ENCODE measurements at places on chromosomes 13 and 19. TPM values are rescaled to one million over a fixed set of nuclear protein-coding genes. Genes with fewer than 3 reads are reported as not detected.

DNA sequence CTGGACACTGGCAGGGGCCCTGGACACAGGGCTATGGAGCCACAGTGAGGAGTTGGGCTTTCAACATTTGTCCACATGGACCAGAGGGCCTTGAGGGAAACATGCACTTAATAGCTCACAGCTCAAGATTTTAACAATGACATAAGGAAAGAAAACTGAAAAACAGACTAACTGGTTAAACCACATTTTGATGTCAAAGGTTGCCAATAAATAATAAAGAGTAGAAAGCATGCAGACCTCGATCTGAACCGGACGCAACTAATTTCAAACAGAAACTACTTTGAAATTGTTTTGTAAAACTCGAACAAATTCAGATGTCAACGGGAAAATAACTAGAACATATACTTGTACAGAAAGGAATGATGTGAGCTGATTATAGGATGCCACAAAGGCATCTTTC, 15.5 kb upstream of the ZNF888 start:
- no peak overlapping the region for H3K4me3 ChIP-seq
- no peaks in the 10 kb centered on the region for H3K4me1 ChIP-seq
- H3K27me3 ChIP-seq = no peaks in the 10 kb centered on the region
- no peak for DNase-seq
- peaks cover 52% of the 10 kb centered on the region for H3K36me3 ChIP-seq

GRCh38 chr13:99968521-99969452, 2.8 kb downstream of the ZIC5 start:
- H3K36me3 ChIP-seq = peaks cover 27% of the 10 kb centered on the region
- H3K27ac ChIP-seq = peak overlapping the region; percentile 91
- peak; percentile 76 for DNase-seq
- peak overlapping the region; percentile 97 for H3K4me3 ChIP-seq
- H3K27me3 ChIP-seq = peaks cover 24% of the 10 kb centered on the region

The GNG8 gene
- total RNA-seq = not detected

The EBPL gene
- total RNA-seq = 60.9 TPM

DNA sequence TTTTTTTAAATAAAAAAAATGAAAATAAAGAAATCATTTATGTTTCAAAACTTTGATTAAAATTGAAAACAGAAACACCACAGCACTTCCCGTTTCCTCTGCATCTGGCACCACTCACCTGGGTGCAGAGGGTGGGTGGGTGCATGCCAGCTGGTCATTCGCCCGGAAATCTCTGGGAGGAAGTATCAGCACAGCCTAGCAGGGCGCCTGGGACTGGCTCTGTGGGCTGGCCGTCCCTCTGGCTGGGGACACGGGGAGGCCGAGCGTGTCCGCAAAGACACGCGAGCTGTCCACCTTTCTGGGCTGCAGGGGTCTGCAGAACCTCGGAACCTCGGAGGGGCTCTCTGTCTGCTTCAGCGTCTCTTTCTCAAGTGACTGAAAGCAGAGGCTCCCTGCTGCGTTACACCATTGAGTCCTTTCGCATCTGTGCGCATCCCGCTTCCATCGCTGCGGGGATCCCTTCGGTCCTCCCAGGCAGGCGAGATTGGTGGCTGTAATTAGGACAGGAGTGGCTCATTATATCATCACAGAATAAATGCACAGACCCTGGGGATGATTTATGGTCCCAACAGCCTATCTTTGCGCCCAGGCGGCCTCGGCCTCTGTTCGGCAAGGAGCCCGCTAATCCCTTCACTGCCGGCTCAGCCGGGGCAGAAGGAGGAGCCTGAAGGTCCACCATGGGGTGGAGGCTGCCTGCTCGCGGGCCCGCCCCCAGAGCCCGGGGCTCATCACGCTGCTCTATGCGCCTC, 17.2 kb downstream of the CRTC1 start:
- H3K36me3 ChIP-seq = no peaks in the 10 kb centered on the region
- peak; percentile 87 for DNase-seq
- H3K27me3 ChIP-seq = no peaks in the 10 kb centered on the region
- peaks cover 8% of the 10 kb centered on the region for H3K4me1 ChIP-seq
- no peak overlapping the region for H3K27ac ChIP-seq
- H3K4me3 ChIP-seq = peak overlapping the region; percentile 66

- no peak overlapping the region for H3K4me3 ChIP-seq
- DNase-seq = peak; percentile 24
- H3K27ac ChIP-seq = no peak overlapping the region
- H3K4me1 ChIP-seq = peaks cover 3% of the 10 kb centered on the region
- H3K27me3 ChIP-seq = no peaks in the 10 kb centered on the region
Observed at GRCh38 chr13:26486550-26486949, 70.9 kb upstream of the WASF3 start.

GRCh38 chr13:45353895-45354294, 12.9 kb upstream of the TPT1 start:
- no peak overlapping the region for H3K27ac ChIP-seq
- no peak overlapping the region for H3K4me3 ChIP-seq
- no peaks in the 10 kb centered on the region for H3K4me1 ChIP-seq
- H3K36me3 ChIP-seq = peaks cover 75% of the 10 kb centered on the region

The YJEFN3 gene
- 13.3 TPM for total RNA-seq

The ZNF556 gene
- not detected for total RNA-seq

The FFAR1 gene
- not detected for total RNA-seq

- no peaks in the 10 kb centered on the region for H3K27me3 ChIP-seq
- DNase-seq = no peak
- peaks cover 80% of the 10 kb centered on the region for H3K36me3 ChIP-seq
- no peak overlapping the region for H3K27ac ChIP-seq
- H3K4me1 ChIP-seq = peaks cover 9% of the 10 kb centered on the region
- H3K4me3 ChIP-seq = no peak overlapping the region
Observed at GRCh38 chr19:54454781-54455675, 6.0 kb downstream of the LENG8 start.

The KPTN gene
- 22.9 TPM for total RNA-seq

The MATK gene
- total RNA-seq = 5.7 TPM

- peaks cover 7% of the 10 kb centered on the region for H3K36me3 ChIP-seq
- H3K27ac ChIP-seq = no peak overlapping the region
- H3K27me3 ChIP-seq = no peaks in the 10 kb centered on the region
- H3K4me3 ChIP-seq = no peak overlapping the region
- no peaks in the 10 kb centered on the region for H3K4me1 ChIP-seq
Observed at GRCh38 chr13:27635266-27635665, 13.6 kb downstream of the POLR1D start.

The SIGLEC12 gene
- total RNA-seq = not detected

DNA sequence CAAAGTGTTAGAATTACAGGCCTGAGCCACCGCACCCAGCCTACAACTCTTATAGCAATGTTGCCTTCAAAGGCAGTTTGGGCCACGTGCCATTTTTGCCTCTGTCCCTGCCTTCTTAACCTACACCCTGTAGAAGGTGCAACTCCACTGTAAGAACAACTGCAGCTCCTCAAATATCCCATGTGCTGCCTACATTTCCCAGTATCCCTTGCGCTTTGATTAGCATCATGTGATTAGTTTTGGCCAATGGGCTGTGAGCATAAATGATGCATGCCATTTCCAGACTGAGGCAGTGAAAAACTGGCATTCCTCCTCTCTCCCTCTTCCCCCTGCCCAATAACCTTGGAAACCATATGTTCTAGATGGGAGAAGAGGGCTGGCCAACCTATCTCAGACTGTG, 75.2 kb upstream of the MRI1 start:
- no peaks in the 10 kb centered on the region for H3K4me1 ChIP-seq
- H3K27me3 ChIP-seq = no peaks in the 10 kb centered on the region
- H3K27ac ChIP-seq = no peak overlapping the region
- no peaks in the 10 kb centered on the region for H3K36me3 ChIP-seq
- H3K4me3 ChIP-seq = no peak overlapping the region
- peak; percentile 76 for DNase-seq

DNA sequence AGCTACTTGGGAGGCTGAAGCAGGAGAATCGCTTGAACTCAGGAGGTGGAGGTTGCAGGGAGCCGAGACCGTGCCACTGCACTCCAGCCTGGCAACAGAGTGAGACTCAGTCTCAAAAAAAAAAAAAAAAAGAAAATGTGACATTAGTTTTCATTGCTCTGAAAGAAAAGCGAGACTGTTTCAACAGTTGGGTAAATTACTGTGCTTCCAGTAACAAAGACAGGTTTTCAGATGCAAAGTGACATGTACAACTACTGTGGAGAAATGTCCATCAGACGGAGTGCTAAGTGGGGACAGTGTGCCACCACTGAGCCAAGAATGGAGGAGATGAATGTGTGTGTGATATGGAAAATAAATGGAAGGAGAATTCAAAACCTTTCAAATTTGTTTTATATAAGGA, 24.2 kb upstream of the SLC15A1 start:
- H3K4me1 ChIP-seq = no peaks in the 10 kb centered on the region
- no peak overlapping the region for H3K4me3 ChIP-seq
- H3K27ac ChIP-seq = no peak overlapping the region

The LATS2 gene
- 26.2 TPM for total RNA-seq

DNA sequence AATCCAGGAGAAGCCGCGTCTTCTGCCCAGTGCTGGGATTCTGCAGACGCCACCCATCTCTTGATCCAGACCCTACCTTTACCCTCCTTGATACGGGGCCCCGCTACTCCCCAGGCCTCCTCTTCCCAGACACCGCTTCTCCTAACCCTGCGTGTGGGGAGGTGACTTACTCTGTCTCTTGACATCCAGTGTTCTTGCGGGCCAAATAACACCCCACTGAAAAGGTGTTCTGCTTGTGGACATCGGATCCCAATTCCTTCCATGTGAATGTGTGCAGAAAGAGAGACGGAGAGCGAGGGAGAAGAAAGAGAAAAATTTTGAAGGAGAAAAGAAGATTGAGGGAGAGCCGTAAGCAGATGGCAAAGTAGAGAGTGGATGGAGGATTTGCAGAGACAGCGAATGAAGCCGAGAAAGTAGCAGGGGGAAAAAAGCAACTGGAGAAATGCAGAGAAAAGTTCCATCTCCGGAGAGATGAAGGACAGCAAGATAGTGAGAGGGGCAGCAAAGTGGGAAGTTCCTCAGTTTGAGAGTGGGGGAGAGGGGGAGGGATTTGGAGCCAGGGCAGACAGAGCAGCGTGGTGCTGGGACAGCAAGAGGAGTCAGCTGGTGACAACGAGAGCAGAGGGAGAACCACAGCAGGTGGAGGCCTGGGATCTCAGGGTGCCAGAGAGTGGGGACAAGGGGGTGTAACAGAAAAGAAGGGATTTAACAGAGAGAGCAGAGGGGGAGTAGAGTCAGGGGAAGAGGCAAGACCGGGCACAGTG, 814 bp downstream of the ZNF480 start:
- DNase-seq = peak; percentile 50
- peak overlapping the region; percentile 96 for H3K27ac ChIP-seq
- peak overlapping the region; percentile 98 for H3K4me3 ChIP-seq
- no peaks in the 10 kb centered on the region for H3K27me3 ChIP-seq
- no peaks in the 10 kb centered on the region for H3K4me1 ChIP-seq
- peaks cover 46% of the 10 kb centered on the region for H3K36me3 ChIP-seq

The LILRB2 gene
- total RNA-seq = not detected

DNA sequence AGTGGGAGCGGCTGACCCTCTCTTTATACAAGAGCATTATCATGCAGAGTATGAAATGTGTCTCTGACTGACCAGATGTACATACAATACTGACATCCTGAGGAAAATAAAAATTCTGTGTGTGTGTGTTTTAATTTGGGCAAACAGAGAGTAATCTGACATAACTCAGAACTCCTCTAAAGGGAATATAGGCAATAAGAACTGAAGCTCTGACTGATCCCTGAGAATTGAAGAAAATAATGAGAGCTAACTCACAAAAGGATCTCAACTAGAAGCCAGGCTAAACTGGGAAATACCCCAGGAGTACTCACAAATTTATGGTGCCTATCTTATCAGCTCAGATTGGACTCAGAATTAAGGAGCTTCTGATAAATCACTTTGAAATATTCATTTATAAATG, 539.9 kb downstream of the OLFM4 start:
- no peaks in the 10 kb centered on the region for H3K4me1 ChIP-seq

GRCh38 chr13:54750521-54750920, 1721.9 kb downstream of the OLFM4 start:
- H3K27me3 ChIP-seq = no peaks in the 10 kb centered on the region
- DNase-seq = no peak
- H3K4me1 ChIP-seq = no peaks in the 10 kb centered on the region
- H3K27ac ChIP-seq = no peak overlapping the region
- H3K4me3 ChIP-seq = no peak overlapping the region
- no peaks in the 10 kb centered on the region for H3K36me3 ChIP-seq

GRCh38 chr13:75870397-75870903, 234.3 kb downstream of the LMO7 start:
- DNase-seq = peak; percentile 53
- H3K36me3 ChIP-seq = no peaks in the 10 kb centered on the region
- H3K4me1 ChIP-seq = no peaks in the 10 kb centered on the region
- H3K4me3 ChIP-seq = no peak overlapping the region
- H3K27me3 ChIP-seq = no peaks in the 10 kb centered on the region

The ZNF837 gene
- total RNA-seq = 2.9 TPM

DNA sequence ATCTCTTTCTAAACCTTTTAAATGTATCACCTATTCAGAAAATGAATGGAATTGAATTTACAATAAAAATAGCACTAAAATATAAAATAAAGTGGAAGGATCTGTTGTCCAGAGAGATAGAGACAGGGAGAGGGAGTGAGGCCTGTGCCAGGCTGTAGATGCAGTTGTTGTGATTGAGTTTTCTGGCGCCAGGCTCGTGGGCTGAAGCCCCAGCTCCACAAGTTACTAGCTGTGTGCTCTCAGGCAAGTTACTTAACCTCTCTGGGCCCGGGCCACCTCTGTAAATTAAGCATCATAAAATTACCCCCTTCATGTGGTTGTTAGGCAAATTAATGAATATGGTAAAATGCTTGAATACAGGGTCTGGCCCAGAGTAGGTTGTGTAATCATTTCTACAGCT, 52.3 kb upstream of the USP29 start:
- no peak for DNase-seq
- no peak overlapping the region for H3K27ac ChIP-seq
- H3K36me3 ChIP-seq = no peaks in the 10 kb centered on the region
- no peaks in the 10 kb centered on the region for H3K27me3 ChIP-seq

- peak overlapping the region; percentile 82 for H3K4me3 ChIP-seq
- peak overlapping the region; percentile 98 for H3K27ac ChIP-seq
- no peaks in the 10 kb centered on the region for H3K36me3 ChIP-seq
- H3K4me1 ChIP-seq = no peaks in the 10 kb centered on the region
Observed at GRCh38 chr19:18417250-18418028, 1.8 kb upstream of the SSBP4 start.

The DMPK gene
- total RNA-seq = 52.7 TPM

DNA sequence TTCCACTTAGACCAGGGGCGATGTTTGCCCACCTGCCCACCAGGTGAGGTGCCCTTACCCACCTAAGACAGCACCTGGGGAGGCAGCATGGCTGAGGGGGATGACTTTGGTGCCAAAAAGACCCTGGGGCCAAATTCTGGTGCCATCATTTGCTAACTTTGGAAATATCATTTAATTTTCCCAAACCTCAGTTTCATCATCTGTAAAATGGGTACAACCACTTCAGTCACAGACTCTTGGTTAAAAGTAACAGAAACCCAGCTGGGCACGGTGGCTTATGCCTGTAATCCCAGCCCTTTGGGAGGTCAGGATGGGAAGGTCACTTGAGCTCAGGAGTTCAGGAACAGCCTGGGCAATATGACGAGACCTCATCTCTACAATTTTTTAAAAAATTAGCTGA, 177.8 kb downstream of the USP12 start:
- no peaks in the 10 kb centered on the region for H3K36me3 ChIP-seq
- no peak for DNase-seq

The ATXN8OS gene
- not detected for total RNA-seq
